ENCODE measurements at places on chromosomes 4 and X.

DNA sequence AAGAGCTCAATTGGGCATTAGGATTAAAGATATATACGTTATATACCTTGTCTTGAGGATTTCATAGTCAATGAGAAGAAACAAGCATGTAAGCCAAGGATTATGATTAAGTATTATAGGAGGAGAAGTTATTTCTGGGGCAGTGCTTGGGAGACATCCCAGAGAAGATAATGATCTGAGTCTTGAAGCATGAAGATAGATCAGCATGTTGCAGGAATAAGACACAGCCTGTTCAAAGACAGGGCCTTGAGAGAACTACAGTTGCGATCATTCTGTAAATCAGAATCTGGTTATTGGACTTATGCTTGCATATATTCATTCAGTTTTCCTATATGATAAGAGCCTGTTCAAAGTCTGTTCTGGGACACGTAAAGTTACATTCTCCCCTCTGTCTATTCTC is 862.2 kb upstream of the FTHL17 start:
- DNase-seq, result no peak

DNA sequence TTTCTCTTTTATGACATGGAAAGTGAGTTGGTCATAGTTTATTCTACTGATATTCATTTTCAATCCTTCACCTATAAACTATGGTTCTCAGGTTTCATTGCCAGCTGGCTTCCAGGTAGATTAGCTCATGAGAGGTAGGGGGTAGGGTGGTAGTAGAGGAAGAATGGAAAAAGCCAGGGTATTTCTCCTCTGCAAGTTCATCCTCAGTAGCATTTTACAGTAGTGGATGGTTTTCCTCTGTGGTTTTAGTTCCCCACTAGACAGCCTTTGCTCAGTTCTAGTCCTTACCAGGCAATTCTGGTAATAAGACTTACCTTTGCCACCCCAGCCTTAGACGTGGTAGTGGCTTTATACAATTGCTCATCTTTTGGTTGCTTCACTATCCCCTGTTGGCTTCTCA is 8.9 kb upstream of the NAA11 start:
- DNase-seq, result no peak

- peak; percentile 53 for DNase-seq
Observed at GRCh38 chr4:169268951-169269760, 1.6 kb downstream of the SH3RF1 start.

DNA sequence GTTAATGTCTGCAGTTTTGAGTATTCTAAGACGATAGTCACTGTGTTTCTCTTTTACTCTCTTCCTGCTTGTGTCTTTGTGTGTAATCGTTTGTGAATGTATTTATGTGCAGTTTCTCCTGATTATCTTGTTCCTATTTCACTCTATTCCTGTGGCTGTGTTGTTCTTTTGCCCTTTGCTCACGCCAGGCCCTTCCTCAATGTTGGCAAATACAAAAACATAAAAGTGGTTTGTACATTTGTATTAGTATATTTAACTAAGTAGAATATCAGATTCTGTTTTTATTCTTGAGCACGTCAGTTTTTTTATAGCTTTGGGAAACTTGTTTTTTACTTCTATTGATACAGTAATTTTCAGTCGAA is 107.6 kb upstream of the BMPR1B start:
- no peak for DNase-seq

DNA sequence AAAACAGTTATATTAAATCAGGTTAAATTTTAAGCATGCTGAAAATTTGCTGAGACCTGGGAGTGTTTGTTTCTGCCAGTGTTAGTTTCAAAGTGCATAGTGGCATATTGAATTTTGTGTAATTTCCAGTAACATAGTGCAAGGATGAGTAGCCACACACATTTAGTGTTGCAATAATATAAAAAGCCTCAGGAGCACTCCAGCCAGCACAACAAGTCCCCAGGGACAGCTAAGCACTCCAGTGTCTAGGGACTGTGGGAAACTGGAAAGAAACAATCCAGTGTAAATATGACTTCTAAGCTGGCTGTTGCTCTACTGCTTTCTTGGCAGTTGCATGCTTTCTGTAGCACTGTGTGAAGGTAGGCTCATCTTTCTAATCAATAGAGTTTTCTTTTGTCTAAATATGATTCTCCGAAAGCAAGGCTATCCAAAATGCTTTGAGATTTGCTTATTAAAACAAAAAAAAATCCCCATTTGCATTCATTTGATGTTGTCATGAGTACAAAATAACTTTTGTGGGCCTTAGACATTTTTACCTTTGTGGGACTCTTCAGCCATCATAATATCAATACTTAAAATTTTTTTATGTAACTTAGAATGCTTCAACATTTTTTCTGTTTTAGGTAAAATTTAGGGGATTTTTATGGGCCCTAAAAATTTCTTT is 24.2 kb upstream of the CXCL2 start:
- DNase-seq, result no peak

- no peak for DNase-seq
Observed at GRCh38 chr4:153074486-153074885, 129.8 kb upstream of the TRIM2 start.

DNA sequence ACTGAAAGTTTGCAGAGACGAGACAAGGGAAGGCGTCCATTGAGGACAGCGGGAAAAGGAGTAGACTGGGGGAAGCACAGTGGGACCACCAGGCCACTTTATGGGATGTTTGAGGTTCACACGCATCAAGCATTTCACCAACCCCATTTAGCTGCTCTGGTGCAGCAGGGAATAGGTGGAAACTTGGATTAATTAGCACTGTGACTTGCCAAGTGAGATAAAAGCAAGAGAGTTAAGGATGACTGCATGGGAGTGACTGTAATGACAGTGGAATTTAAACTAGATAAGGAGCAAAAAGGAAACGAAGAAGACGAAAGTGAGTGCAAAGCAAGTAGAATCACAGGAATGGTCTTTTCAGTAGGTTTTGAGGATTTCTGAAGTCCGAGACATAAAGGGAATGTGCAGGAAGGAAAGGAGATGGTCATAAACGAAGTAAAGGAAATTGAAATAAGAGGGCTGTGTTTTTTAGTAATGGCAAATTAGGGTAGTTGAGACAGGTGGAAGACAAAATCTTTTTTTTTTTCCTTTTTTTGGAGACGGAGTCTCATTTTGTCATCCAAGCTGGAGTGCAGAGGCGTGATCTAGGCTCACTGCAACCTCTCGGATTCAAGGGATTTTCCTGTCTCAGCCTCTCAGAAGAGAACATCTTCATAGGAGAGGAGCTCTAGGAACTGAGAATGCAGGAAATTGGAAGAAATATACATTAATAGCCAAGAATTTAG is 119.0 kb upstream of the MAP9 start:
- no peak for DNase-seq

- DNase-seq, result peak; percentile 71
Observed at GRCh38 chrX:70030301-70030767, 19.4 kb downstream of the AWAT2 start.

GRCh38 chr4:35526456-35526855 is 717.9 kb downstream of the ARAP2 start:
- DNase-seq, result no peak

DNA sequence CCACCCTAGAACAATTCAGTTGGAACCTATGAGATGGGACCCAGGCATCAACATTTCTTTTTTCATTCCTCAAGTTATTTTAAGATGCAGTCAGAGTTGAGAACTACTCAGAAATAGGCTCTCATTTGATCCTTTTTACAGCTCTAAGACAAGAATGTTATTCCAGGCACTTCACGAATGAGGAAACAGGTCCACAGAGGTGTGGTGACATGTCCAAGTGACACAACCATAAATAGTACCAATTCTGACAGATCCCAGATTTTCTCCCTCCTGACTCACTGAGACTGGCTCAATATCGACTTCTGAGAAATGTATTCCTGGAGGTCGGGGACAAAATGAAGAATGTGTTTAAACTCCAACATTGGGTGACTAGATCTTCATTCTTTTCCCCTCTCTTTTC is 11.1 kb downstream of the TCEANC start:
- DNase-seq, result no peak

DNA sequence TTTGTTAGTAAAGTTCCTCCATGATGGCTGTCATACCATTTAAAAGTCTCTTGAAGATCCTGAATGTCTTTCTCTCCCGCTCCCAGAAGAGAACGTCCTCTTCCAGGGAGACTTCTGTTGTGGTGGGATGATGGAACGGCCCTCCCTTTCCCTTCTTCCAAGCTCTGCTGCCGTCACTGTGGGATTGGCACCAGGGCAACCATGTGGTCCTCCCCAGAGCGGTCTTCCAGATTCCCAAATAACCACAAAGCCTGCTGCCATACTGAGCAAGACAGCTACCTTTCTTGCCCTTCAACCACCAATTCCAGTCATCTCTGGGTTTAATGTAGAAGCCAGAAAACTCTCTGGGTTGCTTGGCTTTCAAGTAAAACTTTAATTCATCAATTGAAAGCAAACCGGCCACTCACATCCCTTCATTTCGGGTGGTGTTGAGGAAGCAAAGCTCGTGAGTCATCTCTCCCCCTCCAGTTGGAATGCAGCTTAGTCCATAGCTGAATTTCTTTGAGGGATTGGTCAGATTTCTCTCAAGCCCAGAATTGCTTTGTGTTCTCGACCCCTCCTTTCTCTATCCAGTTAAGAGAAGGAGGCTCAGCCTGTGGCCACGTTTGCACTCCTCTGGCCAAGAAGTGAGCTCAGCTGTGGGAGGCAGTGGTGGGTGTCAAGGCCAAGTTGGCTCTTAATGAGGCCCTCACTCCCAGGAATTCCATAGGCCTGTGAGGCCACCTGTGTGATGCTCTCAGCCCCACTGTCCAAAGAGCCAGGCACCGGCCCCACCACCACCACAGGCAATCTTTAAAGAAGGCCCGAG is 36.9 kb downstream of the FHDC1 start:
- no peak for DNase-seq

Measured in eye (tissue), 1 donor.